ENCODE measurements at places on chromosomes 7 and 10.

- DNase-seq, result no peak
Measured at GRCh38 chr10:11170993-11171851, 153.6 kb downstream of the CELF2 start.

DNA sequence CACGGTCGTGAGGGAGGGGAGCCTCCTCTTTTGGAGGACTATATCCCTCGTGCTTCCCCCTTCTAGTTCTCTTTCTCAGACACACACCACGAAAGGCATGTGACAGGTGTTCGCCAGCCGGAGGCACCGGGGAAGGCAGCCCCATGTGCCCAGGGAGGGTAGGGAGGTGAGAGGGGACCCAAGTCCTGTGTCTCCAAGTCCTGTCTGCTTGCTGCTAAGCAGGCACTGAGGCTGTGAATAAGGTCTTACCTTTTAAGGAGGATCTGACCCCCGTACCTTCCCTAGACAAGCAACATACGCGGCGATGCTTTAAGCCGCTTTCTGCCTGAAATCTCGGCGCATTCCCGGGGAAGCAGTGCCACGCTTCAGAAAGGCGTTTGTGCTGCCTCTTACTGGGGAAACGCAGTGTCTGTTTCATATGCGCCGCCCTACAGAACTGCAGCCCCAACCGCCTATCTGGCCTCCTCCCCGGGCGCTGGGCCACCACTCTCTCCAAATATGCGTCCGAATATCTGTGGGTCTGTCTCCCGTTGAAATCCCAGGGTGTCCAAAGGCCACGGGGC lies 770 bp downstream of the PLXNA4 start:
- peak; percentile 78 for DNase-seq

- peak; percentile 32 for DNase-seq
Measured at GRCh38 chr7:101558742-101559325, 70.3 kb downstream of the MYL10 start.

DNA sequence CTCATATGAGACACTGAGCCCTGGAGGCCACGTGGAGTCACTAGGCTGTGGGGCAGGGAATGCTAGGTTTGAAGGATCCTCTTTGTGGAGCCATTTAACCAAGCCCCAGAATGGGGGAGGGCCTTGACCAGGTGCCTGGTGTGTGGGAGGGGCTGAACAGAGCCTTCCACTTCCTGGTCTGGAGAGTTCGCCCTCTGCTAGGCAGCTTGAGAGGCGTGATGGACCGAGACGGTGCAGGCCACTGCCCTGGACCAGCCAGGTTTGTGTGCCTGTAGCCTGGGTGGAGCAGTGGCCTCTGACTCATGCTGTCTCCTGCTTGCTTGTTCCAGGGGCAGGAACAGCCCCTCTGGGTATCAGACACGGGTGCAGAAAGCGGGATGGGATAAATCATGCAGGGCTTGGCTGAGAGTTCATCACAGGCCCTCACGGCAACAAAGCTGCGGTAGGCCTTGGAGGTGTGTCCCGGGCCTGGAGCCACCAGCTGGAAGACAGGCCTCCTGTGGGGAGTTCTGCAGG lies 27.4 kb downstream of the ADAMTS14 start:
- DNase-seq, result peak; percentile 72

GRCh38 chr10:26291721-26292480 lies 75.3 kb downstream of the GAD2 start:
- DNase-seq, result no peak

DNA sequence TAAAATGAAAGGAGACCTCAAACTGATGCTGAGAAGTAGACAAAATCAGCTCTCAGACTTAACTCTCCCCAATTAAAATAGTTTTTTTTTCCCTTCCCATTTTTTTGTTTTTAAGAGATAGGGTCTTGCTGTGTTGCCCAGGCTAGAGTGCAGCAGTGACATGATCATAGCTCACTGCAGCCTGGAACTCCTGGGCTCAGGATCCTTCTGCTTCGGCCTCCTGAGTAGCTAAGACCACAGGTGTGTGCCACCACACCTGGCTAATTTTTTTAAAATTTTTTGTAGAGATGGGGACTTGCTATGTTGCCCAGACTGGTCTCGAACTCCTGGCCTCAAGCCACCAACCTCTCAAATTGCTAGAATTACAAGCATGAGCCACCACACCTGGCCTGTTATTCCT lies 61.1 kb downstream of the NHLRC2 start:
- no peak for DNase-seq

DNA sequence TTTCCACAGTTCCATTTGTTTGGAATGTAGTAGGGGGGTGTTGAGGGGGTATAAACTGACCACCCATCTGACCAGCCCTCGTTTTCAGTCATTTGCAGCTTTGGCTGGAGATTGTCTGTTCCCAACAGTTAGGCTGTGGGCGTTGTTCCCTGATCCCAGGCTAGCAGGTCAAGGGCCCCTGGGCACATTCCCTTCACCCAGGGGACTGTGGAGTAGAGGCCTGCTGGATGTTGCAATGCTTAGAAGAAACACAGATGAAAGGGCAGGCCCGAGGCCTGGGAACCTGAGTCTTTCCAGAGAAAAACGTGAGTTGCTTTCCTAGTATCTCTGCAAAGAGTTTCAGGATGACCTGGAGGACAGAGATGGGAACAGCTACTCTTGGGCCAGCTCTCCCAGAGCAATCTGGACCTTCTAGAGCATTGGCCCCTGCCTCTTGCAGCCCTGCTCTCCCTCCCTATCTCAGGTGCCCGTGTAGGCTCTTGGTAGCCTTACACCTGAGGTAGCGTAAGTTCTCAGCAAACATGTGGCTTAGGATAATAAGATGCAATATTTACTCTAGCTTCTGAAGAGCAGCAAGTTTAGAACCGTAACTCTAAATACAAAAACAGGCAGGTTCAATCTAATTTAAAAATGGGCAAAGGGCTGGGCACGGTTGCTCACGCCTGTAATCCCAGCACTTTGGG lies 99.4 kb upstream of the EFCAB10 start:
- DNase-seq, result no peak

DNA sequence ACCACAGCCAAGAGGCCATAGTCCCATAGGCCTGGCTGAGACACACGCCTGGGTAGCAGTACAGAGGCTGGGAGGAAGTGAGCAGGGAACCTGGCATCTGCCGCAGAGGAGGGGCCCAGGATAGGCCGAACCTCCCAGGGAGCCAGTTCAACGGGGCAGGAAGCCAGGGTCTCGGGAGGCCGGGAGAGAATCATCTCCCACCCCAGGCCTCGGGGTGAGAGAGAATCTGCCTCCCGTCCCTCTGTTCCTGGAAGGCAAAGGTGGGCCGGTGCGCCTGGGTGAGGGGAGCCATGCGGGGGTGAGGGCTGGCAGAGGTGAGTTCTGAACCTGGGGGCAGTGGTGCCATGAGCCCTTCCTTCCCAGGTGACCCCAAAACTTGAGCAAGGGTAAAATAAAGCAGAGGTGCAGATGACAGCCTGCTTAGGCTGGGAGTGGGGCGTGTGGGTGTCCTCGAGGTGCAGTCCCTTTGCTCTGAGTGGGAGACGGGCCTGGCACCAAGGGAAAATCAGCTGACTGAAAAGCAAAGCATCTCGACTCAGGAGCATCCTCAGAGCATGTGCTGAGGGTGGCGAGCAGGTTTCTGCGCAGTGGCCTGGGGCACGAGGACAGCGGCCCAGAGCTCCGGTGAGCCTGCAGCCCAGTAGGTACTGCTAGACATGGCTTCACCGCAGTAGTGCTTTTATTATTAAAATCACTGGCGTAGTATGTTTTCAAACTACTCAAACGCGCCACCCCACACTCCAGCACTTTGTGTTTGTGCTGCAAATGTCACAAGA lies 15.5 kb downstream of the AGAP3 start:
- peak; percentile 62 for DNase-seq

GRCh38 chr7:24978843-24979469 lies 1.0 kb downstream of the OSBPL3 start:
- peak; percentile 25 for DNase-seq

- DNase-seq, result peak; percentile 40
Measured at GRCh38 chr10:113616244-113617074, 47.4 kb downstream of the NRAP start.

- no peak for DNase-seq
Measured at GRCh38 chr10:72234560-72235095, 18.6 kb upstream of the ASCC1 start.

GRCh38 chr10:123500110-123500509 lies 166.0 kb upstream of the GPR26 start:
- no peak for DNase-seq

DNA sequence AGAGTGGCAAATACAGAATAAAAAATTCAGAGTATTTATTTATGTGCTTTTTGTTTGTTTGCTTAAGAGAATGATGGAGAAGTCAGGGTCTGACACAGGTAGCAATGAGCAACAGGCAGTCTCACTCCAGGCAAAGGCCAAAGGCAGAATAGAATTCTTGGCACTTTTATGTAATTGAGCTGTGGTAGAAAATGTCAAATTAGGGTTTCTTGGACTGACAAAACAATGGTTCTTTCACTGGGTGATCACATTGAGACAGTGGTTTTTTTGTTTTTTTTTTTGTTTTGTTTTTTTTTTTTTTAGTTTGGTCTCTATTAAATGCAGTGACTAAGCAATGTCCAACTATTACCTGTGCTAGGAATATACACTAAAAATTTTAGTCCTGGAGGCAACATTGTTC lies 27.4 kb downstream of the POM121L12 start:
- no peak for DNase-seq

DNA sequence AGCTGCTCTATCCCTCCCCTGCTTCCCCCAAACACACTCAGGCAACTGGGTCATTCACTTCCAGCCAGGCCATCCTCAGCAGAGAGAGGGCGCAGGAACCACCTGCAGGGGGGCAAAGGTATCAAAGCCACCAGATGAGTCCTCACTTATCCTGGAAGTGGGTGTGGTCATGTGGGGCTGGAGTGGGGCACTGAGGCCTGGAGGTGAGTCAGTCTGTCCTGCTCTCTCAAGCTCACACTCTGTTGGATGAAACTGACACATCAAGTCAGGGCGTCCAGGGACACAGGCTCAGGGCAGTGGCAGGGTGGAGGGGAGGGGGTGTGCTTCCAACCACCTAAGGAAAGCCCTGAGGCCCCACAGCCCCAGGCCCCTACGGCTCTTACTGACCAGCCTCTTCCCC lies 8.0 kb upstream of the ELFN1 start:
- peak; percentile 43 for DNase-seq

DNA sequence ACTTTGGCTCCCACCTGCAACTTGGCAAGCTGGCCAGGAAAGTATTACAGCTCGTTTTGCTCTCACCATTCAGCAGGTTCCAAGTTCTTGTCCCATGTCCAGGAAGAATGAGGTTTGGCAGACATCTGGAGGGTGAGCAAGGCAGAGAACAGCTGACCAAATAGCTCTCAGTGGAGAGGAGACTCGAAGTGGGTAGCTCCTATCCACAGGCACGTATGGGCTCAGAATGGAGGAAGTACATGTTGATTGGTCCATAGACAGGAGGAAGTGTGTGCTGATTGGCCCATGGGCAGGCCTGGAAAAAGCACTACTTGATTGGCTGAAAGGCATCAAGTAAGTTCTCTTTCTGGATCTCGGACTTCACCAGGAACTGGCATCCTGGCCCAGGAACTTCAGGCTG lies 3.0 kb upstream of the NCAPG2 start:
- DNase-seq, result no peak

DNA sequence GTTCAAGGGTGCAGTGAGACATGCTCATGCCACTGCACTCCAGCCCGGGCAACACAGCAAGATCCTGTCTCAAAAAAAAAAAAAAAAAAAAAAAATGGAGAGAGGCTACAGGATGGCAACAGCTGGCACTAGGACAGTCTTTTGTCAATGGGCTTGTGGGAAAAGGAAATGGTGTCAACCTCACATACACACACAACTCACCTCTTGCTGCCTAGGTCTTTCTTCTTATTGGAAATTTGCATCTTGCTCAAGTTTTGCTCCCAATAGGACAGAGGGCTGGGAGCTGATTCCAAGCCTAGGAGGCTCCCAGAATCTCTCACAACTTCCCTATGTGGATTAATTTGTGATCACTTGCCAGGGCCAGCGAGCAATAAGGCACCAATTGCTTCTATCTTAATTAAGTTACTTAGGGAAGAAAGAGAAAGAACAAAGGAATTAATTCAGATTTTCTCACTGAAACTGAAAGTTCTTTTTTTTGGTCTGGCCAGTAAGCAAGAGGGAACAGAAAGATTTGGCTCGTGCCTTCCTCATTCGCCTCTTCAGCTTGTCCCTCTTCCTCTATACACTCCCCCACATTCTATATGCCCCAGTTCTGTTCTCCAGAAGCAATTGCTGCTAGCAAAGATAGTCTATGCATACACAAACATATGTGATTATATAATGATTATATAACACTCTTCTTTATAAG lies 33.8 kb downstream of the MAP3K8 start:
- DNase-seq, result no peak

GRCh38 chr10:69492746-69493462 lies 41.6 kb downstream of the TSPAN15 start:
- no peak for DNase-seq

DNA sequence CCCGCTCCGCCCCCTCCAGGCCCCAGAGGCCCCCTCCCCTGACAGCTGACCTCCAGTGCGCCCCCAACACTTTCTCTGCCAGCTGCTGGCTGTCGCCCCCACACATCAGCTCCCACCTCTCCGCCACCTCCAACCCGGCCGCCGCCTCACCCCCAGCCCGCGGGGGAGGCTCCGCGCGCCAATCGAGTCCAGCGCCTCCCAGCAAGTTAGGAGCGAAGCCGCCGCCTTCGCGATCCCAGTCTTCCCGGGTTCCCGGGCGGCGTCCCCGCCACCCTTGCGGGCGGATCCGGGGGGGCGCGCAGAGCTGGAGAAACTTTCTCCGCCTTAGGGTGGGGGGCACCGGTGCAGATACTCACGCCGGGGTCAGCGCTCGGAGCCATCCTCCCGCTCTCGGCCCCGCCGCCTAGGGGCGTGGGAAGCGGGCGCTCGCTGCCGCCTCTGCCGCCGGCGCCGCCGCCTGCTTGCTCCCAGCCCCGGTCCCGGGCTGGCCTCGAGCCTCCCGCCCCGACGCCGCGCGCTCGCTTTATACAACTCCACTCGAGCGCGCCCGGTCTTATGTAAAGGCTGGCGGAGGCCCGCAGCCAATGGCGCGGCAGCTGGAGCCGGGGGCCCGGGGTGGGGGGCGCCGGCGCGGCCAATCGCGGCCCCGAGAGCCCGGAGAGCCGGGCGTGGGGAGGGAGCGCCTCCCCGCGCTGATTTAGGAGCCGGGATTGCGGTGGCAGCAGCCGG lies at the start of gene CRTAC1:
Gene CRTAC1 (minus strand): TSS at position 529 of the 729 bp plus-strand sequence. CDS start 149 bp downstream, at position 380.
- peak; percentile 99 for DNase-seq

DNA sequence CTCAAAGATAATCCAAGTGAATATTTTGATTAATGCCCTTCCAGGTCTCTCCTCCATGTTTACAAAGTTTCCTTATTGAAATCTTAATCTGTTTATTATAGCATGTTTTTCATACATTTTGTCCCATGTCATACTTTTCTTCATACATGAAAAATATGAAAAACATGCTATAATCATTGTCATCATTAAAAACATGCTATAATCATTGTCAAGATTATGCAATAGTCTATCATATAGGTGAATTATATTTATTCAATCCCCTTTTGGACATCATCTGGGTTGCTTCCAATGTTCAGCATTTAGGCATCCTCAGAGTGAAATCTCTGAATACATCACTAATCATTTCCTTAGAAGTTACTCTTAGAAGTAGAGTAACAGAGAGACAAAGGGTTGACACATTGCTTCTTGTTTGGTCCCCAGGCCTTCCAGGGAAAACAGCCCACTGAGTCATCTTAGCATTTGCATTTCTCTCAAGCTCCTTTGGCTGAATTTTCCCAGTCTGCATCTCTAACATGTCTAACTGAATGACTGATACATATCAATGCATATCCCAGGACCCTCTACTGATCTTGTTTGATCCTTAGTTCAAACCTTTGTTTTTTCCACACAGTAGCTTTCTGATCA lies 87.0 kb downstream of the SGMS1 start:
- no peak for DNase-seq
